Natural killer cell treated with Interleukin-12 subunit alpha and Interleukin-12 subunit beta and Interleukin-15 and Interleukin-18, amount 100 ng/mL, for 72 hours (primary cell): ENCODE measurements at places on chromosomes 4 and X. TPM values are rescaled to one million over a fixed set of nuclear protein-coding genes. Genes with fewer than 3 reads are reported as not detected.

LONRF3 gene
- total RNA-seq, result 8.0 TPM

NDUFB11 gene
- total RNA-seq, result 75.4 TPM

LRCH2 gene
- not detected for total RNA-seq

MCTS1 gene
- 47.8 TPM for total RNA-seq

HMGN5 gene
- 3.3 TPM for total RNA-seq

ASMT gene
- 1.8 TPM for total RNA-seq

ARSJ gene
- not detected for total RNA-seq

NSG1 gene
- total RNA-seq, result not detected

TAF7L gene
- total RNA-seq, result 0.19 TPM

TKTL2 gene
- total RNA-seq, result not detected

EDNRA gene
- not detected for total RNA-seq

STK26 gene
- total RNA-seq, result 73.7 TPM

FGF16 gene
- total RNA-seq, result not detected

DKK2 gene
- not detected for total RNA-seq

RTL9 gene
- total RNA-seq, result not detected

BTK gene
- total RNA-seq, result 7.2 TPM

RNF128 gene
- not detected for total RNA-seq

ANXA10 gene
- total RNA-seq, result not detected

PRR32 gene
- not detected for total RNA-seq

PPAT gene
- 31.2 TPM for total RNA-seq

GALNT7 gene
- 17.3 TPM for total RNA-seq

DMP1 gene
- not detected for total RNA-seq

PRR27 gene
- not detected for total RNA-seq

USP17L19 gene
- not detected for total RNA-seq

DCHS2 gene
- total RNA-seq, result not detected

CTAG1A gene
- total RNA-seq, result not detected

RGS12 gene
- total RNA-seq, result 1.9 TPM

ETDA gene
- total RNA-seq, result not detected

SCLT1 gene
- total RNA-seq, result 29.6 TPM

PLAC1 gene
- not detected for total RNA-seq

COL4A6 gene
- total RNA-seq, result not detected

SYN1 gene
- total RNA-seq, result 0.92 TPM

S100G gene
- not detected for total RNA-seq

TEX13D gene
- not detected for total RNA-seq

CT45A5 gene
- total RNA-seq, result not detected

NWD2 gene
- total RNA-seq, result not detected

FAT4 gene
- 1.4 TPM for total RNA-seq

SPANXB1 gene
- not detected for total RNA-seq

SHROOM2 gene
- 0.08 TPM for total RNA-seq

PLP1 gene
- not detected for total RNA-seq

BEND4 gene
- total RNA-seq, result 0.11 TPM

ARHGAP36 gene
- total RNA-seq, result not detected

MAP3K15 gene
- not detected for total RNA-seq

SERPINA7 gene
- total RNA-seq, result not detected

ARMCX6 gene
- 41.5 TPM for total RNA-seq

GLRB gene
- total RNA-seq, result not detected

FAM200B gene
- 10.7 TPM for total RNA-seq

UGT2B15 gene
- not detected for total RNA-seq

XAGE1A gene
- total RNA-seq, result not detected

PSAPL1 gene
- total RNA-seq, result not detected

SLC4A4 gene
- total RNA-seq, result 6.3 TPM

MGAT4D gene
- not detected for total RNA-seq

VCX gene
- not detected for total RNA-seq
